ENCODE measurements at places on chromosomes 5 and 9.

- DNase-seq, result no peak
Observed at GRCh38 chr9:81381694-81382093, 307.7 kb downstream of the TLE1 start.

DNA sequence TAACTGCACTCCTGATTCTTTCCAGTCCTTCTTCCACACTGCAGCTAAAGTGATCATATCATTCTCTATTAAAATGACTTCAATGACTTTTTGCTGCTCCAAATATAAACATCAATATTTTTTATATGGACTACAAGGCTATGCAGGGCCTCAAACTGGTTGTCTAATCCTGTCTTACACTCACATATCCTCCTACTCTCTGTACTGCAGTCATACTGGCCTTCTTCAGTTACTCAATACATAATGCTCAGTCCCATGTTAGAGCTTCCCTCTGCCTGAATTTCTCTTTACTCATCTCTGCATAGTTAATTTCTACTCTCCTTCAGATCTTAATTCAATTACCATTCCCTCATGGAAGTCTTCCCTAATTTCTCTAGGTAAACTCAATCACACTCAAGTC, 3.4 kb downstream of the MEIKIN start:
- no peak for DNase-seq

GRCh38 chr9:88370346-88370745, 17.9 kb upstream of the SPIN1 start:
- DNase-seq, result no peak

- no peak for DNase-seq
Observed at GRCh38 chr5:9126490-9126889, 419.4 kb downstream of the SEMA5A start.

GRCh38 chr5:59007460-59008063, 424.7 kb downstream of the RAB3C start:
- no peak for DNase-seq

DNA sequence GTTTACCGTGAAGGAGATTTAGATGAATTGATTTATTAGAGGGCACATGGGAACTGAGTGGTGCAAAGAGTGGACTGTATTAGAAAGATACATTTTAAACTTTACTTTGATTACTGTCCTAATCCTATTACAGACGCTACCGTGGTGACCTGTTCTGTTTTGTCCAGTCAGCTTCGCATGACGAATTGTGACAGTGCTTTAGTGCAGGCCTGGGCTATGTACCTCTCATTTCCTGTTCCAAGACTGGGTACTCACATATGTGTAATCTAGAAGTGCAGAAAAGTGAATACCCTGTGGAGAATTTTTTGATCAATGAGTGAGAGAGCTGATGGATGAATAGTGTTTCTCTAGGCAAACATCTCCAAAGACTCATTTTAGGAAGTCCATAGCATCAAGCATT, 385.9 kb downstream of the ANXA1 start:
- no peak for DNase-seq

DNA sequence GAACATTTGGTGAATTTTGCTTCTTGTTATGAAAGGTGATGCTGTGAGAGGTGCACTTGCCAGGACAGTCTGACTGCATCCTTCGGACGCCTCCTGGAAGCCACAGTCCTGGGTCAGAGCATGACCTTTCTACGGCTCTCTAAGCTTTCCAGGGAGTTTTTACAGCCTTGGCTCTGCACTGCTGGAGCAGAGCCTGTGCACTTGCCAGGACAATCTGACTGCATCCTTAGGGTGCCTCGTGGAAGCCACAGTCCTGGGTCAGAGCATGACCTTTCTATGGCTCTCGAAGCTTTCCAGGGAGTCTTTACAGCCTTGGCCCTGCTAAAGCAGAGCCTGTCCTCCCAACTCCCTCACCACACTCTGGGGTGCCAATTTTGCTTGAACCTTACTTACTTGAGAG, 49.6 kb downstream of the CCDC180 start:
- DNase-seq, result no peak
